ENCODE measurements at places on chromosomes 3 and 15.

- DNase-seq, result no peak
Measured at GRCh38 chr3:17091910-17092582, 207.3 kb downstream of the PLCL2 start.

DNA sequence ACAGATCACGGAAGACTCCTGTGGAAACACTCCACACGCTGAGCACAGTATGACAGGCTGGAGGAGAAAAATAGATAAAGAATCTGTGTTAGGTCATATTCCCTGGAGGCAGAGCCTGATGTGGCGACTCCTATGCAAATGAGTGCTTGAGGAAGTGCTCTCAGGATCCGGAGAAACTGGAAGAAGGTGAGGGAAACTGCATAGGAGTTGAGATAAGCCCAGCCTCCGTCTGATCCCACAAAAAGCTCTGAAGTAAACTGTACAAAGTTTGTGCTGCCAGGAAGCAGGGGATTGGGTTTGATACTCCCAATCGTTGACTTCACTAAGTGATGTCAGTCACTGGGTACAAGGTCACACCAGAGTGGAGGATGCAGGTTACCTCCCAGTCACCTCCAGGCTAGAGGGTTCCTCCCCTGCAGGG, 33.4 kb downstream of the OSBPL10 start:
- DNase-seq, result no peak

- DNase-seq, result no peak
Measured at GRCh38 chr15:27028858-27029477, 58.0 kb downstream of the GABRG3 start.

GRCh38 chr15:75725719-75726607, 13.3 kb upstream of the CSPG4 start:
- DNase-seq, result no peak
